A549 treated with CORT108297 at 1 μM for 4 hours (cell line): ENCODE measurements at places on chromosomes 1 and 21. TPM values are rescaled to one million over a fixed set of nuclear protein-coding genes. Genes with fewer than 3 reads are reported as not detected.

Gene ARHGAP30
- total RNA-seq = 0.05 to 0.14 TPM (median 0.07 TPM) in 5 replicates

Gene STUM
- total RNA-seq = not detected in 5 replicates

Gene CFAP410
- 5.7 to 10.5 TPM (median 8.3 TPM) in 5 replicates for total RNA-seq

Gene MYOG
- total RNA-seq = not detected in 5 replicates

Gene DIPK1A
- total RNA-seq = 8.1 to 10.1 TPM (median 9.7 TPM) in 5 replicates

Gene GBP7
- total RNA-seq = not detected in 5 replicates

Gene TSTD1
- total RNA-seq = 0.20 to 0.42 TPM (median 0.29 TPM) in 4 of 5 replicates, not detected in the other

Gene SPRR4
- total RNA-seq = not detected in 5 replicates

Gene SPATA21
- 0.03 to 0.11 TPM (median 0.05 TPM) in 5 replicates for total RNA-seq

Gene FAM110D
- 0.03 to 0.07 TPM (median 0.07 TPM) in 3 of 5 replicates, not detected in the others for total RNA-seq

Gene TP53BP2
- 20.0 to 26.6 TPM (median 22.9 TPM) in 5 replicates for total RNA-seq

Gene UBL4B
- not detected in 5 replicates for total RNA-seq

Gene DISP3
- total RNA-seq = 0.18 to 0.41 TPM (median 0.29 TPM) in 5 replicates

Gene CELF3
- 0.04 TPM in 1 of 5 replicates, not detected in the others for total RNA-seq

Gene HCRTR1
- 0.04 TPM in 1 of 5 replicates, not detected in the others for total RNA-seq
